ENCODE measurements at places on chromosomes 11 and 22.

- DNase-seq: peak; percentile 25
These were observed 43.3 kb downstream of the DDX10 start for GRCh38 chr11:108708173-108708572.

DNA sequence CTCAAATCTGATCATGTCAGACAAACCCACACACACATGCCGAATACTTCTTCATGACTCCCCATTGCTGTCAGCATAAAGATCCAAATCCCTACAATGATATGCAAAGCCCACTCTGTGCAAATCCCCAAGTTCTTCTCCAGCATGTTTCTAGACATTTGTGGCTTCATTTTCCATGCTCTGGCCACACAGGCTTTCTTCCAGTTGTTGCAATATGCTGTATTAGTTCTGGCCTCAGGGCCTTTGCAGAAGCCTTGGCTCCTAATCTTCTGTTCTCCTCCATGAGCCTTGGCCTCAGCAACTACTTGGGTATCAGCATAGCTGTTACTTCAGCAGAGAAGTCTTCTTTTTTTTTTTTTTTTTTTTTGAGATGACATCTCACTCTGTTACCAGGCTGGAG is 49.6 kb downstream of the NAV2 start:
- no peak for DNase-seq

DNA sequence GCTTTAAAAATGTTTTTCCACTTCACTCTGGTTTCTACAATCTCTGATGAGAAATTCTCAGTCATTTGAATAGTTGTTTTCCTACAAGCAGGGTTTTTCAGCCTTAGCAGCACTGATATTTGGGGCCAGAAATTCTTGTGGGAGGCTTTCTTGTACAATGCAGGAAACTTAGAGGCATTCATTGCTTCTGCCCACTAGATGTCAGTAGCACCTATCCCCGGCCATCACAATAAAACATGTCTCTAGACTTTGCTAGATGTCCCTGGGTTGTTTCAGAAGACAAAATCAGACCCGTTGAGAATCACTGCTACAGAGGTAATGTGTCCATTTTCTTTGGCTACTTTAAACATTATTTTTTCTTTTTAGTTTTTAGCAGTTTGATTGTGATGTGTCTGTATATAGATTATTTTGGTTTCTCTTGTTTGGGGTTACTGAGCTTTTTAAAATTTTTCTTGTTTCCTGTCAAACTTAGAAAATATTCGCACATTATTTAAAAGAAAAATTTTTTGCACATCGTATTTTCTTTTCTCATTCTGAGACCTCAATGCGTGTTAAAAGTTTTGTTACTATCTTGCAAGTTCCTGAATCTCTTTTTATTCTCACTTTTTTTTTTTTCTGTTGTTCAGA is 60.8 kb upstream of the CCDC179 start:
- DNase-seq: peak; percentile 84

DNA sequence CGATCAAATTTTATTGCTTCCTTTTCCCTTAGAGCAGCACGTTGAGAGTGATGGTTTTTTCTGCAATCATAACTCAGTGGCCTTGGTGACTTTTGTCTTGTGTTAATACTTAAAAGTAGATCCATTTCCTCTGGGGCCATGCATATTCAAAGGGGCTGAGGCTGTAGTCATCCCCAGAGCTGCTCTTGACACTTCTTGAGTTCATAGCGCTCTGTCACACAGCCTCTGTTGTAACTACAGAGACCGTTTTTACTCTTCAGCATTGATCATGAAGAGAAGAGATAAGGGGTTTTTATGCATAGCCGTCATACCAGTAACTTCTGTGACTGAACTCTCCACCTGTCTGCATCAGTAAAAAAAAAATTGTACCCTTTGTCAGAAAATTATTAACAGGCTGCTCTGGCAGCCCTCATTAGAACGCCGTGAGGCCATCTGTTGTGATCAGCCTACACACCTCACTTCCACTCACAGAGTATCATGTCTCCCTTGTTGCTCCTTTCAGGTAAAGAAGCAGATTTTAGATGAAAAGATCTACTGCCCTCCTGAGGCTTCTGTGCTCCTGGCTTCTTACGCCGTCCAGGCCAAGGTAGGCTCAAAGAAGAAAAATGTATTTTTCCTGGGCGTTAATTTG is 38.4 kb downstream of the NF2 start:
- no peak for DNase-seq

- DNase-seq: no peak
These were observed at the start of gene SERPING1 for GRCh38 chr11:57597461-57597915. SERPING1 (plus strand) TSS chr11:57597685; CDS start chr11:57598271, 586 bp downstream.

GRCh38 chr11:26578998-26579661 is 7.1 kb upstream of the MUC15 start:
- no peak for DNase-seq

DNA sequence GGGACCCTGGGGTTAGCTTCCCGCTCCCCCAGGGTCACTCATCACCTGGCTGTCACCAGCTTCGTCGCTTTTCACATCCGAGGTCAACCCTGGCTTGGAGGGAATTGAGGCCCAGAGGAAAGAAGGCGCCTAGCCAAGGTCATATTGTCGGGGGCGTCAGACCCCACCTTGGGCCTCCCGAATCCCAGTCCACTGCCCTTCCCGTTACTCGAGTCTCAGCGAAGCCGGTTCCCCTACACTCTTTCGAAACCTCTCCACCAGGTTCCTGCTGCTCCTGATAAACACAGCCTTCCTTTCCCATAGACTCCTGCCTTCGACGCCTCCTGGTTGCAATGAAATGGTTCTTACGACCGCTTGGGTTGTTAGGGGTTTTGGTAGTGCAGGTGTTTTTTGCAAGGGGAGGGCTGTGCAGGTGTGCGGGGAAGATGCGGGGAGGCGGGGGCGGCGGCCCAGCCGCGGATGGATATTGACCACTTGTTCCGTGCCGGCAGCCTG is 642 bp downstream of the NAA40 start:
- peak; percentile 37 for DNase-seq

DNA sequence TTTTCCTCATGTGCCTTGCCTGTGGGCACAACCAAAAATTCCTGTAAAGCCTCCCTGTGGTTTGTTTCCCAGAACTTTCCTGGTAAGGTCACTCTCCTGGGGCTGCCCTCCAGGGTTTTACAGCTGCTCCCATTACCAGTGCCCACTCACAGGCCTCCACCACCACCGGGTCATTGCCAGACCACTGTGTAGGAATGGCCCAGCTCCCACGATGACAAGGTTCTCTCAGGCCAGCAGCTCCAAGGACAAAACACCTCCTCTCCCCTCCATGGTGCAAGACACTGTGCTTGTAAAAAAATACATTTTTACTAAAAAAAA is 96.1 kb upstream of the AKIP1 start:
- DNase-seq: no peak

- DNase-seq: peak; percentile 74
These were observed 8.7 kb downstream of the PNPLA5 start for GRCh38 chr22:43883012-43883661.
